ENCODE measurements at places on chromosomes 1 and 21.
A peak's percentile ranks its signal among the peaks of the same experiment; 100 is the strongest.

GRCh38 chr1:38476850-38477178, 382.8 kb downstream of the RRAGC start:
- no peak for DNase-seq

DNA sequence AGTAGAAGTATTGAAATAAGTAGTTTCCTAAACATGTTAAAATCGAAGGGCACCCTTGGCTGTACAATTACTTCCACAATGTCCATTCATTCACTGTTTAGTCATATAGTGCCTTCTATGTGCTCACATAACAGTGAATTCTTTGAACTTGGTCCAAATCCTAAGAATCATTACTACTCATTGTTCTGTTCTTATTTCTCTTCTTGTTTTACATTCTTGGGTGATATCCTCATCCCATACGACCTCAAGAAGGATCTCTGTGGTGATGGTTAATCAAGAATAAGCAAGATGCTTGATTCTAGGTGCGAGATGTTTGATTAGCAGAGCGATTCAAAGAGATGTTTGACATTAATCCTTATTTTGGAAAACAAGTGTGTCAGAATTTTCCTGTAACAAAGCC, 667.4 kb upstream of the ZP4 start:
- no peak for DNase-seq

GRCh38 chr1:204878621-204879234, 8.1 kb downstream of the NFASC start:
- no peak for DNase-seq

DNA sequence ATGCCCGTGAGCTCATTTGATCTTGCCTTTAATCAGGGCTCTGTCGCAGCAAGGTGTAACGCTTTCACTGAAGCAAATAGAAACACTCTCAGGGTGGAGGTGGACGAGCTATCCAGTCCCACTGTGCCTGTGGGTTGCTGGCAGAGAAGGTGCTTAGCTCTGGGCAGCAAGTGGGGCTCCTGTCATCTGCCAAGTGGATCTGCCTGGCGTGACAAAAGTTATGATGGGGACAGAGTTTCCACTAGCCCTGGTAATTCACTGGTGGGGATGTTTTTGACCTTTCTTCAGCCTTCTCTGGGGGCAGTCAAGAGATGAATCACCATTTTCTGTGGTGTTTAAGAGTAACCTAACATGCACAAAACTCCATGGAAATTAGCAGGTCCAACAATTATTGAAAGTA, 71.3 kb upstream of the EDEM3 start:
- DNase-seq: no peak

GRCh38 chr1:31977385-31978131, 36.1 kb upstream of the KHDRBS1 start:
- no peak for DNase-seq

GRCh38 chr1:158062174-158062573, 68.7 kb downstream of the KIRREL1 start:
- no peak for DNase-seq

- no peak for DNase-seq
Observed at GRCh38 chr1:67213164-67213563, 46.9 kb downstream of the IL23R start.

- peak; percentile 72 for DNase-seq
Observed at GRCh38 chr1:54577612-54578011, 29.6 kb downstream of the ACOT11 start.

All from transverse colon (tissue), 4 donors.